ENCODE measurements at places on chromosomes 5 and 9.
A peak's percentile ranks its signal among the peaks of the same experiment; 100 is the strongest.

- DNase-seq = no peak
Observed at GRCh38 chr5:97923496-97923895, 740.4 kb upstream of the RIOK2 start.

GRCh38 chr9:72412483-72413040 lies 47.6 kb upstream of the ZFAND5 start:
- DNase-seq = no peak

- DNase-seq = no peak
Observed at GRCh38 chr5:160835818-160836528, 16.0 kb downstream of the ATP10B start.

DNA sequence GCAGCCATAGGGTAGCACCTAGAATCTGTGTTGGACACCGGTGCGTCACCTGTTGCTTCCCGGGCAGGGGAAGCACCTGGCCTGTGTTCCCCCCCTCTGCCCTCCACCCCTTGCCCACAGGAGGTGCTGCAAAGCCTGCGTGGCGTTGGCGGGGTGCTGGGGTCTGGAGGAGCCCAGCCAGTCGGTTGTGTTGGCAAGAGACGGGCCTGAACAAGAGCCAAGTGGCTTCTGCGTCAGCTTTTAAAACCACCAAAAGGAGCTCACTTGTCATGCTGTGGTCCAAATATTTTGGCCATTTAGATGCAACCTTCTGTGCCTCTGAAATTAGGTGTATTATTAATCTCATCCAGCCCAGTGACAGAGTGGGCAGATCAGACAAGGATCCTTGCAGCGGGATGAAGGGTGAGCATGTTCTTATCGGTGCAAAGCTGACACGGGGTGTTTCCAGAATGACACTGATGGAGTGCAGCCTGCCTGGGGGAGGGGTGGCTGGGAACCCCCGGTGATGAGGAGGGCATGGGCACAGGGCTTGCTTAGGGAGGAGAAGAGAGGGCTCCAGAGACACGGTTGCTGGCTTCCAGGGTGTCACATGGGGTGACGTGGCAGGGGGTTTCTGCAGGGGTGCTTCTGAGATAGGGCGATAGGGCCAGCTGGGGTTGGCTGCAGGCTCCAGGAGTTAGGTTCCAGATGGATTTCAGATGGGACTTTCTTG lies 9.7 kb upstream of the RXRA start:
- no peak for DNase-seq

DNA sequence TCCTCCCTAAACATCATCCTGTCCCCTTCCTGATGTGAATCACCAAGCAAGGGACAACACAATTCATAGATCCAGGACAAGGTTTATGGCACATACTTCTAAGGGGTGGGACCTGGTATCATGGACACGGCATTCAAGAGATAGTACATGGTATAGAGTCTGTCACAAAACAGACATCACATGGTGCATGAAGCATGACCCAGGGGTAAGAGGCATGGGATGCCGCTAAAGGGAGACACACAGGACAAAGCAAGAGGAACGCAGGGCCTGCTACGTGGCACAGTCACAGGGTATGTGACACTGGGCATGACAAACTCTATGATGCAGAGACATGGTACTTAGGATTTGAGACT lies 20.7 kb downstream of the GSN start:
- no peak for DNase-seq

- no peak for DNase-seq
Observed at GRCh38 chr5:73314395-73315257, 134.0 kb downstream of the FOXD1 start.

- DNase-seq = no peak
Observed at GRCh38 chr9:105832096-105832710, 137.9 kb downstream of the TMEM38B start.

GRCh38 chr9:21685502-21685901 lies 116.9 kb upstream of the MTAP start:
- no peak for DNase-seq

- no peak for DNase-seq
Observed at GRCh38 chr5:126454081-126454480, 30.9 kb downstream of the GRAMD2B start.

DNA sequence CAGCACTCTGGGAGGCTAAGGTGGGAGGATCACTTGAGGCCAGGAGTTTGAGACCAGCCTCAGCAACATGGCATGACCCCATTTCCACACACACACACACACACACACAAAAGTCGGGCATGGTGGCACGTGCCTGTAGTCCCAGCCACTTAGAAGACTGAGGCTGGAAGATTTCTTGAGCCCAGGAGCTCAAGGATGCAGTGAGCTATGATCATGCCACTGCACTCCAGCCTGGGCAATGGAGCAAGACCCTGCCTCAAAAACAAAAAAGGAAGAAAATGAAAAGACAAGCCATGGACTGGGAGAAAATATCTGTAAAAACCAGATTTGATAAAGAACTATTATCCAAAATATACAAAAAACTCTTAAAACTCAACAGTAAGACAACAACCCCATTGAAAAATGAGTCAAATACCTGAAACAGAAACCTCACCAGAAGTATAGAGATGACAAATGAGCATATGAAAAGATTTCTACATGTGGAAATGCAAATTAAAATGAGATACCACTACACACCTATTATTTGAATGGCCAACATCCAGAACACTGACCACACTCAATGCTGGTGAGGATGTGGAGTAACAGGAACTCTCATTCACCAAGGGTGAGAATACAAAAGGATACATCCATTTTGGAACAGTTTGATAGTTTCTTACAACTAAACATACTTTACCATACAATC lies 24.7 kb downstream of the DNAJA1 start:
- no peak for DNase-seq

GRCh38 chr9:87642330-87643106 lies 83.4 kb upstream of the CTSL start:
- DNase-seq = no peak

DNA sequence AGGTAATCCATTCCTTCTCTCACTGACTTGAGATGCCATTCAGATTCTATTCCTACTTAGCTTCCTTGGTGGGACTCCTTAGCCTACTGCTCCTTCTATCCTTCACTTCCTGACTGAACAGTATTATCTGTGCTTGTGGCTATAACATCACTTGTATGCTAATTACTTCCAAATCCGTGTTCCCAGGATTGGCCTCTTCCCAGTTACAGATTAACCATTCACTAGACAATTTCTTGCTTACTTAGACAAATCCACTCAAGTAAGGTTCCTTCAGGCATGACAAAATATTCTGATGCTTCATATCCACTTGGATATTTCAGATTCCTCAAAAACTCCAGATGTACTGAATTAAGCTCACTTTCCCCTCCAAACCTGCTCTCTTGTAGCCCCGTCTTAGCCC lies 18.3 kb downstream of the LIFR start:
- DNase-seq = peak; percentile 45

DNA sequence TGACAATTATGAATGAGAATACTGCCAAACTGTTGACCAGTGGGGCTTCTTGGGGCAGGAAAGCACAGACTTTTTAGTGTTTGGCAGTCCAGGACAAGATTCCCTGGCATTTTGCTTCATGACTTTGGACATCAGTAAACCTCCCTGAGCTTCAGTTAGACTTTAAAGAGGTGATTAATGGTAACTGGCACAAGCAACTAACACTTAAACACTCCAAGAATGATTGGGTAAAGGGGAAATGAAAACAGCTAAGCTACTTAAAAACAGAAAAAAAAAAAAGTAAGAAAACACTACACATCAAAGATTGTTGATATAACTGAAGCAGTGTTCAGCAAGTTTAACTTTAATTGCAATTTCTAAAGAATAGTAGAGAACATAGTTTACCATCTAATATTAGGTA lies 13.4 kb downstream of the PAIP1 start:
- no peak for DNase-seq

- no peak for DNase-seq
Observed at GRCh38 chr9:75950998-75951397, 60.5 kb downstream of the PCSK5 start.

GRCh38 chr5:18179579-18179978 lies 545.3 kb downstream of the TAF11L14 start:
- DNase-seq = no peak

DNA sequence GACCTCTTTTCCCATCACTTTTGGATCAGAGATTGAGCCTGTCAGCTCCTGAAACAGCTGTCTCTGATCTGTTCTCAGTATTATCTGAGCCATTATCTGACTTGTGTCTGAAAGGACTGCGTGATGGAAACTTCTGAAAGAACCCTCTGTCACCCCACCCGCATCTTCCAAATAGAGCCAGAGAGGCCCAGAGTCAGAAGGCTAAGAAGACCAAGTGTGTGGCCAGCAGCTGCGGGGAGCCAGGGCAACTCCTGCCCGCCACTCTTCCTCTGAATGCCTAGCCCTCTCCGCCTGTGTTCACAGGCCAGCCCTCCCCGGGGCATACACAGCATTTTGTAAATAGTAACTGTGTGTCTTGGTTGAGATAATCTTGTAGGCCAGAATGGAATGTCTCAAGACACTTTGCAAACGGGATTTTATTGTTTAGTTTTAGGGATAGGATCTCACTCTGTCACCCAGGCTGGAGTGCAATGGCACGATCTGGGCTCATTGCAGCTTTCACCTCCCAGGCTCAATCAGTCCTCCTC lies 92.7 kb downstream of the AOPEP start:
- no peak for DNase-seq

DNA sequence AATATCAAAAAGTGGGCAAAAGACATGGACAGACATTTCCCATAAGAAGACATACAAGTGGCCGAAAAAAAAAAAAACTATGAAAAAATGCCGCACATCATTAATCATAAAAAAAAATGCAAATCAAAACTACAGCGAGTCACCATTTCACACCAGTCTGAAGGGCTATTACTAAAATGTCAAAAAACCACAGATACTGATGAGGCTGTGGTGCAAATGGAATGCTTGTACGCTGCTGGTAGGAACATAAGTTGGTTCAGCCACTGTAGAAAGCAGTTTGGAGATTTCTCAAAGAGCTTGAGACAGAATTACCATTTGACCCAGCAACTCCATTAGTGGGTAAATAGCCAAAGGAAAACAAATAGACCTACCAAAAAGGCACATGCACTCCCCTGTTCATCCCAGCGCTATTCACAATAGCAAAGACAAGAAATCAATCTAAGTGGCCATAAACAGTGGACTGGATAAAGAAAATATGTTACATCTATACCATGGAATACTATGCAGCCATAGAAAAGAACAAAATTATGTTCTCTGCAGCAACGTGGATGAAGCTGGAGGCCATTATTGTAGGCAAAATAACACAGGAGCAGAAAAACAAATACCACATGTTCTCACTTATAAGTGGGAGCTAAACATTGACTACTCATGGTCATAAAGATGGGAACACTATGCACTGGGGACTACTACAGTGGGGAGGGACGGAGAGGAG lies 110.6 kb upstream of the BOD1 start:
- no peak for DNase-seq

- peak; percentile 80 for DNase-seq
Observed at GRCh38 chr5:74127381-74128320, 501.7 kb downstream of the ARHGEF28 start.

All from NCI-H1105 treated with DMSO at 0.1 percent for 48 hours (cell line).